Activated naive CD8-positive, alpha-beta T cell treated with anti-CD3 and anti-CD28 coated beads, Interleukin-2, amount 50 U/mL, for 24 hours (primary cell): ENCODE measurements at places on chromosomes 7 and 10.

DNA sequence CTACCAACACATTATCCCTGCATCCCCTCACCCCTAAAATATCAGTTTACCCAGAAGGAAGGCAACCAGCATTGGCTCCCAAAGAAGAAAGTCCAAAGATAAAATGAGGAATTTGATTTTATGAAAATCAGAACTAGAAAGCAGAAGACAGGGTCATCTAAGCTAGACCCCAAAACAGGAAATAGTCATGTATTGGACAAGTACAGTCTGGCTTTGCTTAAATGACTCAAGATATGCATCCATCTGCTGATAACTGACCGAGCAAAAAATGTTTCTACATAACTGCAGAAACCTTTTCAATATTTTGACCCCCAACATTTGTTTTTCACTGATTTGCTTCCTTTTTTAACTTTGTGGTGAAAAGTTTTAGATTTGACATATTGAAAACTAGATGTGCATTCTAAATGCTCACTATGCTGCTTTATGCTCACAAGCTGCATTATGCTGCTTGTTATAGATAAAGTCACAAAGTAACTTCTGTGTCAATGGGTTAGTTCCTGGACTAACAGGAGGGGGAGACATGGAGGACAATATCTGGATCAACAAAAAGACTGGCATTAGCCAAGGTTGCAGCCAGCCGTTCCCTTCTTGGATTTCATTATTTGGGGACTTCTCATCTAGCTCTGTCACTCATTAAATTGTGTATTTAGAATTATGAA, 227.0 kb downstream of the INHBA start:
- DNase-seq: no peak

- no peak for DNase-seq
Observed at GRCh38 chr10:33793793-33794192, 459.3 kb upstream of the NRP1 start.

GRCh38 chr7:18890885-18891621, 226.4 kb downstream of the TWIST1 start:
- no peak for DNase-seq

DNA sequence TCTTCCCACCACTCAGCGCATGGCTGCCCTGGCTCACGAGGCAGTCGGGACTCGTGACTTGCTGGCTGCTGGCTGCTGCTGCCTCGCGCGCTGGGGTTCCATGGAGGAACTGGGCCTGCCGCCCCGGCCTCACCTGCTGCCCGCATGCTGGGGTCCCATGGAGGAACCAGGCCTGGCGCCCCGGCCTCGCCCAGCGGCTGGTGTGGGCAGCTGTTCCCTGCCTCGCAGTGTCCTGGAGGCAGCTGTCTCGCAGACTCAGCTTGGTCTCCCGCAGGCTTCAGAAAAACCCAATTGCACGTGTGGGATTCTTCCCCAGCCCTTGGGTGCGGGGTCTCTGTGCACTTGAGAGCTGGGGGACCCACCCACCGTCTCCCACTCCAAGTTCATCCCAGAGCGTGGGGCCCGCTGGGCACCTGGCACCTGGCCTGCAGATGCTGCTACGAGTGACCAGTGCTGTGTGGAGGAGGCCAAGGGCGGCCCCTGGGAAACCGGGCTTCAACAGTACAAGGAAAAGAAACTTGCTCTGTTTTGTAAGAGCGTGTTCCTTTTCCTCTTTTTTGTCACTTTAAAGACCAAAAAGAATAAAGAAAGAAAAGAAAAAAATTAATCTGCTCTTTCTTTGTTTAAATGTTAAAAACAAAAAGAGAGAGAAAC, 20.4 kb downstream of the PWWP2B start:
- no peak for DNase-seq

- no peak for DNase-seq
Observed at GRCh38 chr10:45063591-45064231, 63.0 kb downstream of the ZNF22 start.

DNA sequence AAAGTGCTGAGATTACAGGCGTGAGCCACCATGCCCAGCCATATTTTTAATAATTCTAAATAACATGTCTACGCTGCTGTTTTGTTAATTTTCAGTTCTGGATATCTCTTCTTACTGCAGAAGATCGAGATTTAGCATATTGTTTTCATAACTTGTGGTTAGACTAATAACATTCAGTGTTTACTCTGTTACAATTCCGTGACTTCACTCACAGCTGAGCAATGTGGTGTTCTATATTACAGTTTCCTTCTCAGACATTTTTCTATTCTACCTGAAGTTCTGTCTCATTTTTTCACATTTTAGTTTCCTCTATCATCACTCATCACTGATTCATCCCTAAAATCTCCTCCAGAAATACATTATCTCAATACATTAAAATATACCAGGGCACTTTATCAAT, 10.9 kb downstream of the RNF32 start:
- no peak for DNase-seq

DNA sequence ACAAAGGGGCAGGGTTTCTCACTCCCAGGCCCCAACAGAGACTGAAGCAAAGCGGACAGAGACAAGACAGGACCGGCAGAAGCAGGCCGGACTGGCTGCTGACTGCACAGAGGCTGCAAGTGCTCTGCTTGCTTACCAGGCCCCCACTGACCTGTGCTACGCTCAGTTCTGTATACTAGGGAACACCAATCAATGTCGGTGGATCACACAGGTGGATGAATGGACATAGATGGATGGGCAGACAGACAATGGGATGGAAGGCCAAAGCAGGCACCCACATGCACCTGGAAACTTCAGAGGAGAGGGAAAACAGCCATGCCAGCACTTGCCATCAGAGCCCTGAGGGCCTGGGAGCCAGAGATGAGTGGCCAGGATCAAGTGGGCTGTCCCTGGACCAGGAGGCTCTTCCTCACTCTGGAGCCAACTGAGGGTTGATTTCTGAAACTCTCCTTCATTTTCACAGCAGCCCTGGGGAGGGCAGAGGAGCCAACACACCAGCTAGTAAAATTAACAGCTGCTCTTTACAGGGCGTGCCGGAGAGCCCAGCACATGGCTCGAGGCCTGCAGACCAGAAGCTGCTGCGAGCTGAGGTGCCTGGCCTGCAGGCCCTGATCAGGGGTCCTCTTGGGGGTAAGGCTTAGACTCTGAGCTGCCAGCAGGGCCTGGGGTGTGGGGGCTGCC, 243.6 kb downstream of the KCNMA1 start:
- DNase-seq: no peak

- no peak for DNase-seq
Observed at GRCh38 chr10:76582531-76582930, 1055.1 kb downstream of the KCNMA1 start.

GRCh38 chr7:148963583-148964482, 64.5 kb downstream of the PDIA4 start:
- DNase-seq: no peak

DNA sequence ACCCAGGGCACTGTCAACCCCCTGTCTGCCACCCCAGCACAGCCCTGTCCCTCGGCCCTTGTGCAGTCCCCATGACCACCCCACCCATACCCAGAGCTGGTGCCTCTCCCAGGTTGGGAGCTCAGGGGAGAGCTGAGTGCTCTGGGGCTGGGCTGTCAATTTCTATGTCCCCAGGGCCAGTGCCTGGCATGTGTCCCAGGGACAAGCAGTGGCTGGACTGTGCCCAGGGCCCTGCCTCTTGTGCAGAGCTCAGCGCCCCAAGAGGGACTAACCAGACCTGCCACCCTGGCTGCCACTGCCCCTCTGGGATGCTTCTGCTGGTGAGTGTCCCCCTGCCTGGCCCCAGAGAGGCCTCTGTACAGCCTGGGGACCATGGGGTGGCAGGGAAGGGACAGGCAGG, 29.0 kb upstream of the ZNF862 start:
- no peak for DNase-seq

DNA sequence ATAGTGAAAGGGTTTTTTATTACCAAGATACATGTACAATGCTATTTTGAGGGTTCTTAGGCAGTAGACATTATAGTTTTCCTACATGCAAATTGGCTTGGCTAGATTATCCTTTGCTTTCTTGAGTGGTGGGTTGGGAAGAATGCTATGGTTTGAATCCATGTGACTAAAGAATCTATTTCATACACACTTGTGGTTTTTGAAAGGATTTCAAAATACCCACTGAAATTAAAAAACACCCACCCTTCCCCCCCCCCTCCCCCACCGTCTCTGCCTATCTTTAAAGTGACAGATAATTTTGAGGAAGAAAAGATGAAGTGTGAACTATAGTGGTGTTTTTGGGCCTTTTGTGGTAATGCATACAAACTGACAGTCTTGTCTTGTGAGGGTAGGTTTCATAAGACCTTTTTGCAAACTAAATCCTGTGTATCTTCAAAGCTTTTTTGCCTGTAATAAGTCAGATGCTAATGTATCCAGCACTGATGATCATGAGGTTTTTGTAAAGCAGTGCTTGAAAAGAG, 90.9 kb downstream of the TPST1 start:
- no peak for DNase-seq
